Right cardiac atrium (tissue), 5 donors: ENCODE measurements at places on chromosomes 5 and 9. TPM values are rescaled to one million over a fixed set of nuclear protein-coding genes. Genes with fewer than 3 reads are reported as not detected.

The NSUN2 gene
- polyA plus RNA-seq: 23.7 TPM

The RECK gene
- polyA plus RNA-seq: 4.3 TPM

The MSX2 gene
- 2.7 TPM for polyA plus RNA-seq

The MRPL41 gene
- polyA plus RNA-seq: 460 TPM

The HDAC3 gene
- 28.8 TPM for polyA plus RNA-seq

DNA sequence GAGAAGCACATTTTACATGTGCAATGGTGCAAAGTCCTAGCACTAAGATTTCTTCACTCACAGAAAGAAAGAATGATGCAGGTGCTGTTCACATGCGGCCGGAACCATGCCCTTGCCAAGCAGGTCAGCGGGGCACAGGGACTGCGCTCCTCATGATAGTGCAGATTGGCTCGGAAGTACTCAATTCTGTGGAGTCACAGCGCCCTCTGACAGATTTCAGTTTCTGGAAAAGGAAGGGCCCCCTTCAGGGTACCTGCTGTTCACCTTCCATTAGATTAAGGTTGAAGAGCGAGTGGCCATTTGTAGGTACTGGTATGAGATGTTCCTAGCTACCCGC, 75.7 kb downstream of the TMC1 start:
- DNase-seq: no peak

DNA sequence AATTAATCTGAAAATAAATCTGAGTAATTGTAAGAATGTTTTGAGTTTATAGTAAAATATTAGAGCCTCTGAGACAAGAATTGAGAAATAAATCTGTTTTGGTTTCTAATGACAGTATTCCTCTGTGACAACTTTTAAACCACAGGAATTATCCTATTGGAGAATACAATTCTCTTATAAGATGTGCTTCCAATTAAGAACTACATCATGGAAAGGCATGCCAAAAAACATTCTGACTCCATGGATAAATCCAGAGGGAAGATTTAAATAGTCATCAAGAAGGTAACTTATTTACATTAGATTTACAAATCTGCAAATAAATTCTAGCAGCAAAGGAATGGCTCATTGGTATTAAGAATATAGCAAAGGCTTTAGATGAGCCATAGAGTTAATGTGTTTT, 178.3 kb upstream of the ACOT12 start:
- DNase-seq: no peak

DNA sequence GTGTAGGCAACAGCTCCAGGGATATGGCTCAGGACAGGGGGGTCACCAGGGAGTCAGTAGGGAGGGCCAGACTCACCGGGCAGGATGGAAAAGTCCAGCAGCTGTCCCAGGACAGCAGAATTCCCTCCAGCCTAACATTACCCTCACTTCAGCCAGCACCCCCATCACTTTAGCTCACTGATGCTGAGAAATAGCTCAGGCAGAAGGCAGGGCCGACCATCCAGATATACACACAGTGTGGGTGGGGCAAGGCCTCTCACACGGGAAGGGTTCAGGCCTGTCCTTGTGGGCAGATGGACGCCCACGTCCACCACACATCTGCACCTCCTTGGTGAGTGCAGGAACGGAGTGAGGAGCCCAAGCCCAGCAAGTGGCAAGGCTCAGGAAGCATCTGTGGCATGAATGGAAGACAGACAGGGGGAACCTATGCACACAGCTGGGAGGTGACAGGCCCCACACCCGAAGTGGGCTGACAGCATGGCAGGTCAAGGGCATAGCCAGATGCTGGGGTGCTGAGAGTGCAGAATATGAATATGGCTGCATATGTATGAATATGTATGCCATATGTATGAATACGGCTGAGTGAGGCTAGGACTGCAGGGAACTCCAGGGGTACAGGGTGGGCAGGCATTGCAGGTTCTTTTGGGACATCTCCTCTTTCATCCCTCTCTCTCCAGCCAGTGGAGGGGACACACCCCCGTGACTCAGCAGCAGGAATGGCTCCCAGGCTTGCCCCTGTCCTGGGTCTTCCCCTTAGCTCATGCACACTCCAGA, 17.0 kb downstream of the BICD2 start:
- no peak for DNase-seq

GRCh38 chr9:113934167-113934828, 58.2 kb downstream of the ZNF618 start:
- no peak for DNase-seq

GRCh38 chr5:11815481-11815880, 88.8 kb downstream of the CTNND2 start:
- DNase-seq: no peak
